Renal cortex interstitium (tissue), 15 donors: ENCODE measurements at places on chromosomes 3 and 15. TPM values are rescaled to one million over a fixed set of nuclear protein-coding genes. Genes with fewer than 3 reads are reported as not detected.

Gene CYP8B1
- polyA plus RNA-seq = 0.95 TPM

Gene RTP1
- polyA plus RNA-seq = not detected

Gene RBMS3
- 14.4 TPM for polyA plus RNA-seq

- DNase-seq = no peak
Observed at GRCh38 chr3:38039101-38039898, at the start of gene DLEC1. Gene DLEC1 (plus strand): TSS chr3:38039208. CDS start chr3:38039226, 18 bp downstream.

DNA sequence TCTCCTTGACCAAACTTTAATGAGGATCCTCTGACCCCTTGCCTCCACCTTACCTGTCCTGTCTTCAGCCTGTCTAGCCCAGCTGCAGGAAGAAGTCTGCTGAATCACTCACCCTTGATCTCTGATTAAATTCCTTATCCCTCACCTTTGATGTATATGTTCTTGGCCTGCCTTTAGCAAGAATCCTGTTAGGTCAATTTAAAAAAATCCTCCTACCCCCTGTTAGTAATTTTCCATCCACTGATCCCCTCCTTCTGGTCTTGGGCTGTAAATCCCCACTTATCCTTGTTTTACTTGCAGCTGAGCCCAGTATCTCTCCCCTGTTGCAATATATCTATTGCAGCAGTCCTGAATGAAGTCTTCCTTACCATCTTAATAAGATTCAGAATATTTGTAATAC, 39.0 kb downstream of the MYH15 start:
- no peak for DNase-seq
